CD4-positive, alpha-beta T cell treated with Interleukin-2 at 100 ng/mL for 4 hours (primary cell): ENCODE measurements at places on chromosomes 2 and 18.

GRCh38 chr2:66532972-66533868 lies 98.3 kb downstream of the MEIS1 start:
- no peak for DNase-seq

- DNase-seq, result no peak
Measured at GRCh38 chr2:102618452-102619413, 620 bp upstream of the SLC9A2 start.

GRCh38 chr2:14536976-14537375 lies 95.5 kb upstream of the LRATD1 start:
- no peak for DNase-seq

DNA sequence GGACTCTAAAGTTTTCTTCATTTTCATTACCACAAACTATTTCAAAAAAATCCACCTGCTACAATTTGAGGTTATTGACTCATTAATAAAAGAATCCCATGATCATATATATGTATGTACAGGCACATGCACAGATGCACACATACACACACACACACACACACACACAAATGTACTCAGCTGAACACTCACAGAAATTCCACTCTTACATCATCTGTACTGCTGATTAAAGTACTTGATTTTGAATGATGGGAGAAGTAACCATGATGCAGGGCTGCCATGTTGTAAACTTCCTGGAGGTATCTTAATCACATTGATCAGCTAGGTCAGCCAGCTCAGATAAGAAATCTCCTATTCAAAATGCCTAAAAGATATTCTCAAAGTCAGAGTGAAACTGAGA lies 1313.2 kb upstream of the NRXN1 start:
- no peak for DNase-seq

- DNase-seq, result no peak
Measured at GRCh38 chr2:28271919-28272250, 120.8 kb upstream of the FOSL2 start.

DNA sequence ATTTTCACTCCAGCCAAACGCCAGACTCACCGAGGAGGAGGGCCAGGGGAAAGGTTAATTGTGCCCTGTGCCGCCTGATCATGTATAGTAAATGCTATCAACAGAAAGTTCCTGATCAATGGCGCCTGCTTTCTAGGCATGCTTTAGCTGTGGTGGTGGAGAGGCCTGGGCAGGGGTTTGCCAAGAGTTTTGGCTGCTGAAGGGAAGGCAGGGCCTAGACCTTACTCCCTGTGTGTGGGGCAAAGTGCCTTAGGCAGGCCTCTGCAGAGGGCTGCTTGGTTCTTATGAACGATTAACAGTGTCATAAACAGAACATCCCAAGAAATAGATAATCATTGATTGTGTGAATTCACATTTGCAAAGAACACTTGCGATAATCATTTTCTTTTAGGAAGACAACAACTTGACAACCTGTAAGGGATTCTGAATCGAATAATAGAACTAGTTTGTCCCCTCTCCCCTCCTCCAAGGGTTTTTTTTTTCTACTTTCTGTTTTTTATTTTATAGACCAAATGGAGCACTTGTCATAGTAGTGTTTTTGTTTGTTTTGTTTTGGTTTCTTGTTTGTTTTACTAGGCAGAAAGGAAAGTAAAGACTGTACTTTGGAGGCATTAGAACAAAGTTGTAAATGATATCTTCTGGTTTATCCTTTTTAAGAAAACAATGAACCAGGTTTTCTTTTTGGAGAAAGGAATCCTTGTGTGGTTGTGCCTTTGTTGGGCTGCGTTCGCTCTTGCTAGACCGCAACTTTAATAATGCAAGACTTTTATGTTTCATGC lies 6.5 kb downstream of the TSHZ1 start:
- no peak for DNase-seq

DNA sequence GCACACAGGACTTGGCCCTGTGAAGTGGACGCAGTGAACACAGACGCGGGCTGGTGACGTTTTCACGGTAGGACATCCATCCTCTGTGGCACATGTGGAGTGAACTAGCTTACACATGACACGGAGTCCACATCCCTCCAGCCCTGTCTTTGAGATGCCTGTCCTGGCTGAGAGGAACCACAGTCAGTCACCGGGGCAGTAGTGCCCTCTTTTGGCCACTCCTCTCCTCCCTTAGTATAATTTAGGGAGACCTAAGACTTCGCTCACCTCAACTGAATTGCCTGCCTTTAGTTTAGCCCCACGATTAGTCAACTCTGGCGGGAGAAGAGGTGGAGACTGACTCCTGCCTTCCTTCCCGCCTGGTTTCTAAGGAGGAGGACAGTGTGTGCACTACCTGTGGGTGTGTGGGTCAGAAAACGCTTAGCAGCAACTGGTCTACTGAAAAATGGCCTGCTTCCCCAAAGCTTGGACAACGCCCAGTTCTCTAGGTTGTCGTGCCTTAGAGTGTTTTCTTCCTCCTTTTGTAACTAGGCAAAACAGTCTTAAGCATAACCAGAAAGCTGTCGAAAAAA lies 70.6 kb downstream of the MBP start:
- no peak for DNase-seq

GRCh38 chr18:75378376-75379315 lies 48.9 kb downstream of the SMIM21 start:
- no peak for DNase-seq

DNA sequence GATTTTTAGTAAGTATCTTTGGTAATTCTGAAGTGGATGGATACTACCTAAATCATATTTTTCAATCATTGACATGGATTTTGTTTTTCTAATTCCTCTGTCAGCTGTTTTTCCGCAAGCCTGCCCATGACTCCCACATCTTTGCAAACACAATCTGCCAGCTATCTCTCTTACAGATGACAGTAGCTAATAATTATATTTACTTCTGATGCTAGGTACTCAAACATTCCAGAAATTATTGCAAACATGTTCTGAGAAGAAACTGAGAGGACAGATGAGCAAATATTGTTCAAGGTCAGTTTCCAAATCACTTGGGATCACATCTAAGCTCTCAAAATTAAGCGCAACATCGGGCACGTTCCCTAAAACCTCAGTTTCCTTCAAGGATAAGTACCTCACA lies 270.0 kb upstream of the CDH19 start:
- no peak for DNase-seq

DNA sequence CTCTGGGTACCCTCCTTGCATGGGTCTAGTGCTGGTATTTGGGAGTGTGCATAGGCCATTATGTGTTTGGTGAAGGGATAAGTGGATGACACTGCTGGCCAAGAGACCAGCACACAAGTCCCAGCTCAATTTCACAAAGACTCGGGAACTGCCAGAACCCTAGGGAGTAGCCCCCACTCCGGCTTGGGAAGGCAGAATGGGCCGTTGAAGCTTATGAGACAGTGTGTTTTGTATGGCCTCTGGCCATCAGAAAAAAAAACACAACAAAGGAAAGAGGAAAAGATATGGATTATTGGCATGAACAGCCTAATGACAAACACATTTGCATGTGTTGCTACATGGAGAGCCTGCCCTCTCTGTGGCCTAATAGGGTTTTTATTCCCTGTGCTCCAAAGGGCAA lies 144.2 kb downstream of the TTC32 start:
- no peak for DNase-seq

DNA sequence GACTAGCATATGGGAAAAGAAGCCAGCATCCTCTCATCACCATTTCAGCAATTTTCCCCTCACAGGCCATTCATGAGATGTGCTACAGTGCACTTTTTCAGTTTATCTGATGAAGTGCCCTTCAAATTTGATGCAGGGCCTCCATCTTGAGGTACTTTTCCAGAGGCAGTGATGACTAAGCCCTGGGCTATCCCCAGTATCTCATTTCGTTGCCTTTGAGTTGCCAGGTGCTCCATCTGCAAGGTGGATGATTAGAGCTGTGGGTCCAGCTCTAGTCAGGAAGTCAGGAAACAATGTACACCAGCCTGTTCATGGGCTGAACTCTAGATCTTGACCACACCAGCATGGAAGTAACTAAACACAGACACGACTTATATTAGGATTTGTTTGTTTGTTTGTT lies 425.2 kb downstream of the METTL4 start:
- no peak for DNase-seq

DNA sequence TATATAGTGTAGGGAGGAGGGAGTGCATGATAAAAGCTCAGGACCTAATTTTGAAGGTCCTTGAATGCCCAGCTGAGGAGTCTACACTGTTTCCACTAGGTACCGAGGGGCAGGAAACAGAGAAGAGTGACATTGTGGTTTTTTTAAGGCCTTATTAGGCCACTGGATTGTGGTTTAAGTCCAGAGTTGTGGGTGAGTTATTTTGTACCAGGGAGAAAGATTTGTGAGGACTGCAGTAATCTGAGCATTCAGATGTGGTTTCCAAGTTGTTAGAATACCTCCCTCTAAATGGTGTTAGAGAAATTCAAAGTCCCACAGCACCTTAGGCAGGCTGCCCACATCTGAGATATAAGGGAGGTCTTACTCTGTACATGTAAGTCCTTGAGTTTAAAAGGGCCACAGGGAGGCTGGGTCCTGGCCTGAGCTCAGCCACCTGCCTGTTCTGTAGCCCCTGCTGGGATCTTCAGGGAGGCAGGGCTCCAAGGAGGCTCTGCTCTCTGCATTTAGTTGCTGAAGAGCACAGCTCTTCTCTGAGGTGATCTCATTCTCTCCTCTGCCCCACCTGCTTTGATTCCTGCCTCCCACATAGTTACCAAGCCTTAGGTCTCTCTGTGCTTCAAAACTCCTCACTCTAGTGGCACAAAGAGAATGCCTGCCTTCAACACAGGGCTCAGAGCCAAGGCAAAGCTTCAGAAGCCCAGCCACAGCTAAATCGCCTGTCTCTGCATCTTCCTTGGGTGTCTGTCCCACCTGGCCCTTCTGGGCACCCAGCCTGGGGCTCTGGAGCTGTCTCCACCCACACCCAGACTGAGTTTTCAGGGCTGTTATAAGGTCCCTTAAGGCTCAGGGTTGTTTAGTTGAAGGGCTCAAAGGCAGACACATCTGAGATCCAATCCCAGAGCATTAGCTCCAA lies 88.1 kb downstream of the VSNL1 start:
- no peak for DNase-seq

- no peak for DNase-seq
Measured at GRCh38 chr2:55012672-55013484, 37.4 kb downstream of the RTN4 start.

GRCh38 chr2:187422282-187422681 lies 25.8 kb downstream of the CALCRL start:
- no peak for DNase-seq

- no peak for DNase-seq
Measured at GRCh38 chr2:205358351-205358815, 323.9 kb upstream of the NRP2 start.

- DNase-seq, result no peak
Measured at GRCh38 chr2:230697676-230698075, 15.0 kb upstream of the CAB39 start.

DNA sequence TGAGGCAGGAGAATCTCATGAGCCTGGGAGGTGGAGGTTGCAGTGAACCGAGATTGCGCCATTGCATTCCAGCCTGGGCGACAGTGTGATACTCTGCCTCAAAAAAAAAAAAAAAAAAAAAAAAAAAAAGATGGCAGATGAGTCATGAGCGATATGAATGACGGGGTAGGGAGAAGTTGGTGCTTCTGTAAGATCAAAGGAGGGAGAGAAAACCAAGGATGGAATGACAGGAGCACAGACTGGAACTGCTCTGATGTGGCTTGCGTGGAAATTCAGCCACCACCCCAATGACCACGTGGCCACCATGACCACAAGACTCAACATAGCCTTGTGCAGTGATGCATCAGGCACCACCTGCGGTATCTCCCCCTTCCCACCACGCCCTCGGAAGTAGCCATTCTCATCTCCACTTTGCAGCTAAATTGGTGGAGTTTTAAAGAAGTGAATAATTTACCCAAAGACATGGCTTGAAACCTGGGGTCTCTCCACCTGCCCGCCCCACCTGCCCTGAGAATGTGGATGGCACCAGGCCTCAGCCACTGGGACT lies 96.0 kb downstream of the ACKR3 start:
- no peak for DNase-seq

GRCh38 chr2:144707736-144708326 lies 187.9 kb upstream of the ZEB2 start:
- no peak for DNase-seq

- no peak for DNase-seq
Measured at GRCh38 chr18:78792094-78792493, 187.5 kb upstream of the SALL3 start.

DNA sequence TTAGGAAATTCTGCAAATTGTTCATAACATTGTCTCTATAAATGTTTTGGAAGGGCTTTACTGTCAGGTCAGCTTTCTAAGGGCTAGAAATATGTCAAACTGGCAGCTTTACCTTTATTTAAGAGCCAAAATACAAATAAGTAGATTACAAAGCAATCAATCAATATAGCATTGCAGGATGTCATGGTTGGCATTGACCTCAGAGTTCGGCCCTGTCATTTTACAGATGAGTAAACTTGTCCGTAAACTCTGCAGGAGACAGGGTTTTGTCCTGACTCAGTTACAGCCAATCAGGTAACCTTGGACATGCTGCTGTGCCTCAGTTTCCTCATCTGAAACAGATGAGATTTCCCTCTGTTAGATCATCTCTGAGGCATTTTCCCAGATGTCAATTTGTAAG lies 25.9 kb upstream of the ZEB2 start:
- DNase-seq, result no peak

GRCh38 chr2:160246356-160246755 lies 46.3 kb upstream of the ITGB6 start:
- no peak for DNase-seq

DNA sequence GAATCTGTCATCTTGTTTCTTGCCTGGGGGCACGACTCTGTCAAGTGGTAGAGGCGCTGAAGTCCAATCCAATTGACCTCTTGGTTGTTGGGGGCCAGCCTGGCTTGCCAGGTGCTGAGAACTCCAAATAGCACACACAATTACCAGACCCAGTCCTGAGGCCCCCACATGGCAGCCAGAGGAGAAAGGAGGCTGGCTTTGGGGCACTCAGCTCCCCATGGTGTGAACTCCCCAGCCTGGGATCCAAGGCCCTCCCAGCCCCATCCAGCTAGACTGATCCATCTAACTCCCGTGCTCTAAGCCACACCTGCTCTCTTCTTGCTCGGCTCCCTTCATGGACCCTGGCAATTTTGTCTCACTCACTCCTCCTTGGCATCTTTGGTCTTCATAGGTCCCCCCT lies 170.0 kb downstream of the CELF4 start:
- no peak for DNase-seq

GRCh38 chr18:53971331-53971730 lies 253.1 kb downstream of the MBD2 start:
- no peak for DNase-seq

DNA sequence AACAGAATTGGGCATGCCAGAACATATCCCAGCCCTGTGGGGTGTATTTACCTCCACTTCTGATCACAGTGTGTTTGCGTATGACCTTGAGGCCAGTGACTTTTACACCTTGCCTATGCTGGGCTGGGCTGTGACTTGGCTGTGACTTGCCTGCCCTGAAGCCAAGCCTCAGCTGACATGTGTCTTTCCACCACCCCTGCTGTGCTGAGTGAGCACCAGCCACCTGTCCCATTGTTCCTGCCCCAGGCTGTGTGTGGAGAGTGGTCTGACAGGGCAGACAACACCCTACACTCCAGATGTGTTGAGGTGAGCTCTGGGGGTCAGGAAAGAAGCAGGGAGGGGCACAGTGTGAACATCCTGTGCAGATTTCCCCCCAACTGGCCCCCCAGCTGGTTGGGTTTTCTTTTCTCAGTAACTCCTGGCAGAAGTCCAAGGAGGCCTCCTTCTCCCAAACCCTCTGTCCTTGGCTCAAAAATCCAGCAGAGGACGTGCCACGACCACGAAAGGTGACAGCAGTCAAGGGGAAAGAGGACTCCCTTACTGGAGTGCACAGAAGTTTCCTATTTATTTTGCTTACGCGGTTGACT lies 5.1 kb upstream of the STEAP3 start:
- no peak for DNase-seq
